ENCODE measurements at places on chromosomes 1 and 21.

DNA sequence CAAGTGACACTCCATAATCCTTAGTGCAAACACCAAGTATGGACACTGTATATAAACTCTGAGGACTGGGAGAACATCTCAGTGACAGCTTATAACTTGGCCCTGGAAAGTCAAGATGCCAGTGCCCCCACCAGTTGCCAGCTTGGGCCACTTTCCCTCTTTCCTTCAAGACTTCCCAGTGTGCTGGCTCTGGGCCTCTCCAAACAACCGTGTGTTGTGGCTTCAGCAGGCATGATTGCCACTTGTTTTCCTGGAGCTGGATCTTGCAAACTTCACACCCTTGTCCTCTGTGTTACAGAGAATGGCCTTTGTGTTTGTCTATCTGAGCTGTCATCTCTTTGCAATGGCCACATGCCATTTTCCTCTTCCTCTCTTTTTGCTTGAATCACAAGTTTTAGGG, 37.0 kb downstream of the CCDC185 start:
- no peak for DNase-seq

DNA sequence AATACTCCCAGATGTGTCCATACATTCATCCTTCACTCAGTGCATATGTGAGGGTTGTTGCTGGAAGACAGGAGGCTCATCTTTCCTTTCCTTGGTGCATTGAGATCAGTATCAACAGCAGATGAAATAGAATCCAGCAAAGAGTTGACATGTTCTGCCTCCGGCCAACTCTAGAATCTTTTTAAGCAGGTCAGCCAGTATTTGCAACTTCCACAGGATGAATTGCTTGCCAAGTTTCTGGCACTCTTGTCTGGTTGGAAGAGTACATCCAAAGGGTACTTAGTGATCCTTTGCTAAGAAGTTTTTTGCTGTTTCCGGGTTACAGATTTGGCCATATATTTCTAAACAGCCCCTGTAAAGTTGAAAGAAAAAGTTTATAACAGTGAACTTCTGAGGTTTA, 21.1 kb downstream of the SYNC start:
- no peak for DNase-seq

DNA sequence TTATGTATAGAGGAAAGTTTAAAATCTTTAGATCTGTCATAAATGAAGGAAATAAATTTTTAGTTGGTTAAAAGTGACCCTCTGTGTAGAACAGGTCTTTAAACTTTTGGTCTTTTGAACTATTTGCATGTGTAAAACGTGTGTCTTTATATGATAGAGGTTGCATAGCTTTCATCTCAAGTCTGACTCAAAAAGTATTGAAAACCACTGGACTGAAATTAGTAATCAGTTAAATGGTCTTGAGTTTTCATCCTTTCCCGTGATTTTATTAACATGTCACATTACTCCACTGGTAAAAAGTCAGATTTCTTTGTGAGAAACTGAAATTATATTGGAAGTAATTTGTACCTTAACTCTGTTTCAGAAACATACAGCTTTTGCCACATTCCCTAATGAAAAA, 1.8 kb downstream of the RNPC3 start:
- no peak for DNase-seq

GRCh38 chr1:198424441-198424840, 116.0 kb downstream of the ATP6V1G3 start:
- DNase-seq: no peak

DNA sequence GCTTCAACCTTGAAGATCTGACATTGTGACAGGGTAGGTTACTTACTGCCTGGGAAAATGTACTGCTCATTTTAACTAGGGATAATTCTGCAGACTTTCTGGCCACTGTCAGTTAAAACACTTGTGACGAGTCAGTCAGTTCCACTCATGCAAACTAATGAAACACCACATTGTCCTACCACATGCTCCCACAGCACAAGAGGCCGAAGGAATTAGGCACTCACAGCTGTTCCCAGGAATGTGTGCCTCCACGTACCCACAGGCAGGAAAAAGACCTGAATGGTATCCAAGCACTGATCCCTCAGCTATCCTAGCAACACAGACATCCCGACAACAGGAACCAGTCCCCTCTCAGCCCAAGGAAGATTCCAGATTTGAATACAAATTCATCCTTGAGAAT, 12.3 kb downstream of the BCAR3 start:
- DNase-seq: peak; percentile 70

- DNase-seq: no peak
Observed at GRCh38 chr1:165395478-165395877, 39.0 kb upstream of the LMX1A start.

- peak; percentile 58 for DNase-seq
Observed at GRCh38 chr1:8384088-8384487, 66.2 kb downstream of the SLC45A1 start.

DNA sequence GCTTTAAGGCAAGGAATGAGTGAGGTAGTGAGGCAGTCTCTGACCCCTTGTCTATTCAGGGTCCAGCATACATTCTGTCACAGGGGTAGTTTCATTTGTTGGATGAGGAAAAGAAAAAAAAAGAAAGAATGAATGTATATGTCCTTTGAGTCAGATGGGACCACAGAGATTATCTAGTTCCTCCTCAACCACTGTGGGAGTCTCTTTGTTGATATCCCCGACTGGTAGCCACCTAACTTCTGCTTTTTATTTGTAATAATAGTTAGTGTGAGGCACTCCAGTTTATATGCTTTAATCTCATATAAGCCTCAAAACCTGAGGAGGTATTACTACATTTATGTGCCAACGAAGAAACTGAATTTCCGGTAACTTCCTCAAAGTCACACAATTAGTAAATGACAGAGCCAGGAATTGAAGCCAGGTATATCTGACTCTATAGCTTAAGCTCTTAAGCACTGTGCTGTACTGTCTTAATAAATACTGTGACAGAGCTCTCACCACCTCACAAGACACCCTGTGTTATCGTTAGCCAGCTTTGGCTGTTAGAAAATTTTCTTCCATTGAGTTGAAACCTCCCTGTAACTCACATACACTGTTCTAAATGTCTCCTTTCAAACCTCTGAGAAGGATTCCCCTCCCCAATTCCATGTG, 82.2 kb downstream of the MDM4 start:
- no peak for DNase-seq

DNA sequence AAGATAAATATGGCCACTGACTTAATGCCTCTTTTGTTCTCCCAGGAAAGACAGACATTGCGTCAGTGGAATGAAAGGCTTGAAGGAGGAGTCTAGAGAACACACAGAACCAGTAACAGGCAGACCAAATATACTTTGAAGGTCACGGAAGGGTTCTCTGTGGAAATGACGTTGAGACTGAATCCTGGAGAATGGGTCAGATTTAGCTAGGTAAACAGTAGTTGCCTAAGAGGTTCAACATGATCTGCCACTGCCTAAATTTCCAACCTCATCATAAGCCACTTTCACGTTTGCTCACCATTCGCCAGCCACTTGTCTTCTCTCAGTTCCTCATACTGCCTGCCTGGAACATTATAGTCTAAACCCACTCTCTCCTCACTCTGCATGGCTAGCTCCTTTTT, 20.5 kb downstream of the PLA2G4A start:
- no peak for DNase-seq

DNA sequence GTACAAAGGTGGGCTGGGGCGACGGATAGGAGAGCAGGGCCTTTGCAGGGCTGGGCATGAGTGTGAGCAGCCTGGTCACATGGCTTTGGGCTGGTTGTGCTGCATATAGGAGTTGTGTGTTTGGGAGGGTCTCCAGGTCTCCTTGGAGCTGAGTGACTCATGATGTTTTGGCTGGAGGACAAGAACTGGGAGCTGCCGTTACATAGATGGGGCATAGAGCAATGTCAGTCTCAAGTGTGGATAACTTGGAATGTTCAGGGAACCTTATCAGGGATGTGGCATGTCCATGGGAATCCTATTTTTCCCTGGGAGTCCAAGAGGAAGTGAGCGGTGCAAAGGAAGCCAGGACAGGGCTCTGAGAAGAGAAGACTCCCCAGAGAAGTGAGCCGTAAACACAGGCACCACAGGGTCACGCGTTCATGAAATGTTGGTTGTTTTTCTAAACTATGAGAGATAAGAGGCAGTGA, 136.4 kb upstream of the KCNE2 start:
- no peak for DNase-seq

- DNase-seq: peak; percentile 95
Observed at GRCh38 chr1:21901473-21901847, 35.6 kb downstream of the HSPG2 start.

DNA sequence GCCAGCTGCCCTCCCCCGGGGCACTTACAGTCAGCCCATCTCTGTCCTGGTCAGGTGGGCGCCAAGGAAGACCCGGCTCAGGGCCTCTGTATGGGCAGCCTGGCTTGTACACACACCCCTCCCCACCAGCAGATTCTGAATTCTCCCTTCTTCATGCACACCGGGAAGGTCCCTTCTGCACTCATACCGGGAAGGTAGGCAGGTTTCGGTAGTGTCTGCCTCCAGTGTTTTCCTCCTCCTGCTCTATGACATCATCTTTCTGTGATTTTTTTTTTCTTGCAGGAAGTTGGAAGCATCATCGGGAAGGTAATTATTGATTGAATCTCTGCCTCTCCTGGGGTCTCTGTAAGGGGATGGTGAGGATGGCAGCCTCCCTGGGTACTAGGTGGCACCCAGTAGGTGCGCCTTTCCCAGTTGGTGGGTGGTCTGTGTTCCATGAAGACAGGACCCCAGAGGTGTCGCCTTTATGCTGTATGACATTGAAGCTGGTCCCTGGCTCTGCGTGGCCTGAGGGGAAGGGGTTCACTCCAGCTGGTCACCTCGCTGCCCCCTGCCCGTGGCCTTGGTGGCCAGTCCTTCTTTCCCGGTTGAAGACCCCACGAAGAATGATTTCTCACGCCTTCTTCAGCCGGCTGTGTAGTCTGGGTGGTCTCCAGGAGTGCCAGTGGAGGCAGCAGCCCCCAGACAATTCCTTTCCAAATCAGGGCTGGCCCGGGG, 82.1 kb upstream of the COL6A1 start:
- DNase-seq: no peak

DNA sequence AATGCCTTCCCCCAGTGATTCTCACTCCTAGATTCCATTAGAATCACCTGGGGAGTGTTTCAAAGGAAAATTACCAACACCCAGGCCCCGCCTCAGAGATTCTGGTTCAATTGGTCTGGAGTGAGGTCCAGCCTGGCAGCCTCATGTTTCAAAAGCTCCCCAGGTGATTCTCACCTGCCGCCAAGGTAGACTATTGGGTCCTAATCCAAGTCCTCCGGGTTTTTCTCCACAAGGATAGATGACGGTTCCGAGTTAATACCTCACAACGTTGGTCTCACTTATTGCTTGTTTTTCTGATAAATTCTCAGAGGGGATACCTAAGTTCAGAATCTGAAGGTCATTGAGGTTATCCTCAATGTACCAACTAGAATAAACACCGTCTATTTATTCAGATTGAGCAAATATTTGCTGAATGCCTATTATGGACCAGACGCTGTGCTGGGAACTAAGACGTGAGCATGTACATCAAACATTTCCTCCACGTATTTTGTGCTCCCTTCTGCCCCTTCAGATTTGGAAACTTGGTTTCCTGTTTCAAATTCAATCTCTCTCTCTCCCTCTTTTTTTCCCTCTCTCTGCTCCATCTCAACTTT, 97.5 kb downstream of the SEC16B start:
- no peak for DNase-seq

DNA sequence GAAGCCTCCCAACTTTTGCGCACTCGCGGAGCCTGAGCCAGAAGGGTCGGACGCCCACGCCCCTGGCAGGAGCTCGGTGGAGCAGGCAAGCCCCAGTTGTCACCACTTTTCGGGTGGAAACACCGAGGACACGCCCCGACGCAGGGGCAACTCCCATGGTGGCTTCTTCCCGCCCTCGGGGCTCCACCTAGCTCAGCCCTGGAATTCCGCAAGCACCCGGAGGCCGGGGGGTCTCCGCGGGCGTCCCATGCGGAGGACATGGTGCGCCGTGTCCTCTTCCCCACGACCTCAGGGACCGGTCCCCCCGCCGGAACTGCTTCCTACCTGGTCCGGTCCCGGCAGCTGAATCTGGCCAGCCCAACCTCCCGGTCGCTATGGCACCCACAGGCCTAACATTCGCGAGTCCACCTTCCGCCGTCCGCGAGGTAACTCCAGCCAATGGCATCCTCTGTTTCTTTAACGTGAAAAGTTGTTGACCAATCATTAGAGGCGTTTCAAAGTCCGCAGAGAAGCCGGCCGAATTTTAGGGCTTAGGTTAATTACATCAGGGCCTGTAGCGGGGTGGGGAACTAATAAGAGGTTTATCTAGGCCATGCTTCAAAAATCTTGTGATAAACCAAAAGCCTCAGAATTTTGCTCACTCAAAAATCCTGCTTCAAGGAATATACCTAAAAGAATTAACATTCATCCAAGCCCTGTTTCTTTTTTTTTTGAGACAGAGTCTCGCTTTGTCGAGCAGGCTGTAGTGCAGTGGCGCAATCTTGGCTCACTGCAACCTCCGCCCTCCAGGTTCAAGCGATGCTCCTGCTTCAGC, at the start of gene STPG1:
TSS of gene STPG1 (minus strand) at position 433 of the 814 bp plus-strand sequence. CDS start 12,394 bp downstream, outside the sequence.
- DNase-seq: peak; percentile 92

DNA sequence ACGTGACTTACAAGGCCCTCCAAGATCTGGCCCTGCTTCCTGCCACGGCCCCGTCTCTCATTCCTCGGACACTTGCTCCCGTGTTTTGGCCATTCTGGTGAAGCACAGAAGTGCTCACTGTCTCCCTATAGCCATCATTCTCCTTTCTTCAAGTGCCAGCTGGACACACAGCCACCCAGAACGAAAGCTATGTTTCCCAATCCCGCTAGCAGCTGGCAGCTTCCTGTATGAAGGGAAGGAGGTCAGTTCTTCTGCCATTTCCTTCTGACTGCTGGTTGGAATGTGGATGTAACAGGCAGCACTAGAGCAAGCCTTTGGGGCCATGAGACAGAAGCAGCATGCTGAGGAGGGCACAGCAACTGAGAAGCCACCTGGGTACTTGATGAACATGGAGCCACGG, 82.8 kb downstream of the TGFBR3 start:
- no peak for DNase-seq

Measured in islet precursor cell (in vitro differentiated cells).